LNCaP clone FGC (cell line): ENCODE measurements at places on chromosomes 1 and 21.

- DNase-seq = no peak
Measured at GRCh38 chr1:109884242-109884891, 26.3 kb upstream of the CSF1 start.

- no peak for DNase-seq
Measured at GRCh38 chr1:233480198-233480597, 133.7 kb upstream of the KCNK1 start.

DNA sequence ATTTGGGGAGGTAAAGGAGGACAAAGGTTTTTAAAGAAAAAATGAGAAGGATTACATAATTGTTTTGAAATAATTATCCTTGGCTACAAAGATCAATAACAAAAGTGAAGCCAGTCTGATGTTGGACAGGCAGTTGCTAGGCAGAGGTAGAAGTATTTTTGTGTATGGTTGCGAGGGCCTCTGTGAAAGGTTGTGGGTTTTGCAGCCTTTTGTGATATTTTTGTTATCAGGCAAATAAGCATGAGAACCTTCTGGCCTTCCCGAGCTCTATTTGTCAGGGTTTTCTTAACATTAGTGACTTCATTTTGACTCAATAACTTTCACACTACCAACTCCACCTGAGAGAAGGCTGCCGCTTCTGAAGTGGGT, 39.2 kb downstream of the CAPN9 start:
- DNase-seq = no peak

GRCh38 chr1:51843948-51844347, 34.6 kb downstream of the NRDC start:
- no peak for DNase-seq

GRCh38 chr1:4674676-4675075, 20.3 kb downstream of the AJAP1 start:
- DNase-seq = no peak

DNA sequence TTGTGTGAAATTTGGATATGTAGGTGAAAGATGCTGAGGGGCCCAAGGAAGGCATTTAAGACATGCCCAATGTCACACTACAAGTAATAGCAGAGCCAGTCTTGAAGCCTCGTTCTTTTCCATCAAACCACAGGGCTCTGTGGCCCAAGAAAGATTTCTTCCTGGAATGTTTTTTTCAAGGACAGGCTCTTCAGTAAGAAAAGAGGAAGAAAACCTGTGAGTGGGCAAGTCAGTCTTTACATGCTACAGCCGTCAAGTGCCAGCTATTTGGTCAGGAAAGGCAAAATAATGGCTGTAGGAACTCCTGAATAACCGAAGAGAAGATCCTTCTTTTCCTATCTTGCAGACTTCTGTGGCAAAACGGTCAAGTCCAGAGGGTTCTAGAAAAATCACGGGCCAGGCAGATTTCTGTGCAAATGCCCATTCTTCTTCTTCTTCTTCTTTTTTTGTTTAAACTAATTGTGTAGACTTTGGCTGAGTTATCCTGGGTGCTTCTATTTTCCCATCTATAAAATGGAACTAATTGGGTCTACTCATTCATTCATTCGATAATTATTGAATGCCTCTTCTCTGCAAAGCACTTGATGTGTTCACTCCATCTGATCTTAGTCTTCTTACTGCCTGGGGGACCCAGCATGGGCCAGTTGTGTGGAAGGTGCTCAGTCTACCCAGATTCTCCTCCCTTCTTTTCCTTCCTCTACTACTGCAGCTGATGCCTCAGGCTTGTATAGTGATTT, 1.9 kb upstream of the ID3 start:
- no peak for DNase-seq

DNA sequence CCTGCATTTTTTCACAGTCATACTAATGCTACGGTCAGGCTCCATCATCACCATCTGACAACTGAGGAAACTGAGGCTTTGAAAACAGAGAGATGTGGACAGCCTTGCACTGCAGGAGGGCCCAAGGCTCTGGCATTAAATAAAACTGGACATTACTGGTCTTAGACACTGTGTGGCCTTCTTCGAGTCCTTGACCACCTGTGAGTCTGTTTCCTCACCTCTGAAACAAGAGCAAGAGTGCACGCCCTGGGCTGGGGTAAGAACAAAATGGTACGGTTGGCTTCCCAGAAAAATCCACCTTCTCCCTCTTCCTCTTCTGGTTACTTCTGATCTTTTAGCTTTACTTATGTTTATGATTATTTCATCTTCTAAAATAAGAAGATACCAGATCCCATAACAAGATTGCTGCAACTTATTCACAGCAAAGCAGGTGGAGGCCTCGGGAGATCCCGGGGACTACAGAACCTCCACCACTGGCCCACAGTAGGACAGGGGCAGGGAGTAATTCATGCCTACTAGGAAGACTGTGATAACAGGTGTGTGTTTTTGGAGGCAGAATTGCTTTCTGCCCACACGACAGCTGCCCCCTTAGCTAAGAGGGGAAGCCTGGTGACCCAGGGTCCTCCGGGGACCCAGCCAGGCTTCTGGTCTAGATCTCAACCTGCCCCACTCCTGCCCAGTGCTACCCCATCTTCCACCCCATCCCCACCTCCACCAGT, 156.4 kb upstream of the EDN2 start:
- DNase-seq = no peak

DNA sequence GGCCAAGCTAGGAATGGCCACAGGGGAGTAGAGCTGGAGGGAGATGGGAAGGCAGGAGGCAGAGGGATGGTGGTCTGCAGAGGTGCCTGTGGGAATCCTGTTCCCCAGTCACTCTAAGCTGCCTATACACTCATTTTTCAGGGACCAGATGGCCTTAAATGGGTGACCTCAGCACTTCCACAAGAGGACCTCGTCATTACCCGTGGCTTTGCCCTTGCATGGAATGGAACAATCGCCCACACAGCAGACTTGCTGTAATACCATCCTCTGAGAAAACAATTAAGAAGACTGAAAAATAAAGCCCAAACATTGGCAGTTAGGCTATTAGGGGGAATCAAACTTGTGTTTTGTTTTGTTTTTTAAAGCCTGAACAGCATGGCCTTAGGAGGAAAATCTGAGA, 12.9 kb upstream of the TNN start:
- no peak for DNase-seq

- DNase-seq = peak; percentile 40
Measured at GRCh38 chr1:8077120-8077573, 51.0 kb upstream of the ERRFI1 start.

DNA sequence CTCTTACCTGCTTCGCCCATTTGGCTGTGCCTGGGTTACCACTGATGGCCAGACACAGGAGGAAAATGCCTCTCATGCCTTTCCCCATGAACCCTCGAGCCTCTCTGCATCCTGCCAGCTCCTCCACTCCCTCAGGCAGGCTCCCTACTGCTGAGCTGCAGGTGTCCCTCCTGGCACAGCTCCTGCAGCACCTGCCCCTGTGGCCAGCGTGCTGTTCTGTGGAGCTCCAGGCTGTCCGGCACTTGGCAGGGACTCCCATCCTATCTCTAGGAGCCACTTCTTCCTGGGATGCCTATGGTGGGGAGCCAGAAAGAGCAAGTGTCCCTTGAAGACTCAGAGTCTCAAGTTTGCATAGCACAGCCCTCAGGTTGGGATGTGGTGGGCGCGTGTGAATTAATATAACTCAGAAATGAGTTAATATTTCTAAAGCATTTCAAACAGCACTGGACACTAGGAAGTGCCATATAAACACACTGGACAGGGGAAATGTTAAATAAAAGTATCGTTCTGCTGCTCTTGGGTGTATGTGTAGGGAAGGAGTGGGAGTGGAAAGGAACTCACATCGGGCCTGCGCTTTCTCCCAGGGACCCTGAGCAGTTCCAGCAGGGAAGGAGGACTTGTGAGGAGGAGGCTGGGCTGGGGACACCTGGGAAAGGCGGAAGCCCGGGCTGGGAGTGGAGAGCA, 2.7 kb downstream of the LRRC71 start:
- DNase-seq = peak; percentile 39

- peak; percentile 59 for DNase-seq
Measured at GRCh38 chr1:159924791-159925718, at the start of gene TAGLN2. TSS of gene TAGLN2 (minus strand) at chr1:159925507. CDS start at chr1:159920509, 4,998 bp downstream.

GRCh38 chr1:89986020-89986419, 8.9 kb upstream of the ZNF326 start:
- DNase-seq = no peak

DNA sequence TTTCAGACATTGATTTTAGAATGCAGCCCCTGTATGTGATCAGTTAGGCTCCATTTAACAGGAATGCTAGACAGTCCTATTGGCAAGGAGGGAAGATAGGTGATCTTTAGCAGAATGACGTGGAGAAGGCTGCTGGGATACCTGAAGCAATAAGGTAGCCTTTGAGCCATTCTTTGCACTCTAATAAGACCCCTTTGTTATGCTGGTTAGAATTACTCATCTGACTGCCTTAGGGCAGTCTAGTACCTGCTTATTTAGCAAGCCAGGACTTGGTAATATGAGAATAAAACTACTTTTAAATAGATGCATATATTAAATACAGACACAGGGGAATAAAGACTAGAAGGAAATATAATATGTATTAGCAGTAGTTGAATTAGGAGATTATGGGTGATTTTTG, 29.1 kb downstream of the NGF start:
- no peak for DNase-seq

DNA sequence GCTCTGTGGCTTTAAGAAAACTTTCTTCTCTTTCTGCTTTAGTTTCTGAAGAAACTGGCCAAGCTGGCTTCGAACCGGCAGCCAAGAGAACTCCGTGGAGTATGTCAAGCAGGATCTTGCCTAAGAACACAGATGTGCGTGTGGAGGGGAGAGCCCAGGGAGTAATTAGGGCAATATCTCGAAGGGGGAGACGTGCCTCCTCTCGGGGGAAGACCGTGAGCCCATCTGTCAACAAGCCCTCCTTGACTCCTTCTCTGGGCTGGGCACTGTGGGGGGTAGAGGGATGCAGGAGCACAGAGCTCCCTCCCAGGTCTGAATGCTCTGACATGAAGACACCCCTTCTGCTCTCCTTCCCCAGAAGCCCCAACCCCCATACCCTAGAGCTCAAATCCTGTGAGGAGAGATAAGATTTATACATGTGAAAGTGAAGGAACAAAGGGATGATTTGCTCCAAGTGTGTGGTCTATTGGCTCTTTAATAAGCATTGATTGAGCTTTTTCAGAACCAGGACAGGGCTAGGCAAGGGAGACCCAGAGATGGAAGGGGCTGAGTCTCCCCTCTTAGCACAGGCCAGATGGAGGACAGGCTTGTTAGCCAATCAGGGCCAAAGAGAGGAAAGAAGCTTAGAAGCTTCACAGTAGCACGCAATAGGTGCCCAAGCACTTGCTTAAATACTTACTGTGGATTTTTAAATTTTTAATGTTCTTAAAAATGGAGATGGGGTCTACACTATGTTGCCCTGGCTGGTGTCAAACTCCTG, 37.5 kb downstream of the EDN2 start:
- no peak for DNase-seq

DNA sequence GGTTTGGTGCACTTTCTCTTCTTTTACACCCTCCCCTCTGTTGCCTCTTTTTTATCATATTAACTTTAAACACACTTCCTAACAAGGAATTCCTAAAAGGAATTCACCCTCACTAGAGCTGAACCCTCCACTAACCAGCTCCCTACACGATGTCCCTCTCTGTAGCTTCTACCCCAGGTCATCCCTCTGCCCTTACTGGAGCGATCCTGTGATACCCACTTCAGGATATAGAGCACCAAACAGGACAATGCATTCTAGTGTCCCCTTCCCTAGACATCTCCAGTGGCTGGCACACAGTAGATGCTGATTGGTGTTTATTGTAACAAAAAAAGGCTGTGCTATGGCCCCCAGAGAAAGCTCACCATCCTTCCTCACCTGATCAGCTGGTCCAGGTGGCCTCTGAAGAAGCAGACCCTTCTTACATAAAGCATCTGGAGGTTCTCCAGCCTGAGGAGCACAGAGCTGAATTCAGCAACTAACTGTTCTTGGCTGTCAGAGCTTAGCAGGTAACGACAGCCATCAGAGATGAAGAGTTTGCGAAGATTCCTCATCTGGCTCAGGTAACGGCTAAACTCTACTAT, 1.4 kb downstream of the PRAMEF18 start:
- DNase-seq = no peak

GRCh38 chr1:218346391-218347204, 1.5 kb downstream of the TGFB2 start:
- no peak for DNase-seq

DNA sequence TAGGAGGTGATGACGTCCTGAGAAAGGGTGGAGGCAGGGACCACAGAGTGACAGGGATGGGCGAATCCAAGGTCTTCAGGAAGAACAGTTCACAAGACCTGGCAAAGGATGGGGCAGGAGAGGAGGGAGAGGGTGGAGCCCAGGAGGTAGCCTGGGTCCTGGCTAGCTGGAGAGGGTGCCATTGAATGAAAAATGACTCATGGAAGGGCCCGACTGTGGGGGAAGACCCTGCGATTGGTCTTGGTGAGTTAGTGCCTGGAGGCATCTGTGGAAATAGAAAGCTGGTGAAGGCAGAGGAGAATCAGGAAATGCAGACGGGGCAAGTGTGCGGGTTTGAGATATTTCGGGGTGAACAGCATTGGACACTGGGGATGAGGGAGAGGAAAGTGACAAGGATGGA, 60.3 kb upstream of the SLC45A1 start:
- DNase-seq = no peak

GRCh38 chr1:173669491-173669941, at the start of gene ANKRD45:
TSS of gene ANKRD45 (minus strand) at chr1:173669851. CDS start at chr1:173659418, 10,433 bp downstream.
- no peak for DNase-seq

DNA sequence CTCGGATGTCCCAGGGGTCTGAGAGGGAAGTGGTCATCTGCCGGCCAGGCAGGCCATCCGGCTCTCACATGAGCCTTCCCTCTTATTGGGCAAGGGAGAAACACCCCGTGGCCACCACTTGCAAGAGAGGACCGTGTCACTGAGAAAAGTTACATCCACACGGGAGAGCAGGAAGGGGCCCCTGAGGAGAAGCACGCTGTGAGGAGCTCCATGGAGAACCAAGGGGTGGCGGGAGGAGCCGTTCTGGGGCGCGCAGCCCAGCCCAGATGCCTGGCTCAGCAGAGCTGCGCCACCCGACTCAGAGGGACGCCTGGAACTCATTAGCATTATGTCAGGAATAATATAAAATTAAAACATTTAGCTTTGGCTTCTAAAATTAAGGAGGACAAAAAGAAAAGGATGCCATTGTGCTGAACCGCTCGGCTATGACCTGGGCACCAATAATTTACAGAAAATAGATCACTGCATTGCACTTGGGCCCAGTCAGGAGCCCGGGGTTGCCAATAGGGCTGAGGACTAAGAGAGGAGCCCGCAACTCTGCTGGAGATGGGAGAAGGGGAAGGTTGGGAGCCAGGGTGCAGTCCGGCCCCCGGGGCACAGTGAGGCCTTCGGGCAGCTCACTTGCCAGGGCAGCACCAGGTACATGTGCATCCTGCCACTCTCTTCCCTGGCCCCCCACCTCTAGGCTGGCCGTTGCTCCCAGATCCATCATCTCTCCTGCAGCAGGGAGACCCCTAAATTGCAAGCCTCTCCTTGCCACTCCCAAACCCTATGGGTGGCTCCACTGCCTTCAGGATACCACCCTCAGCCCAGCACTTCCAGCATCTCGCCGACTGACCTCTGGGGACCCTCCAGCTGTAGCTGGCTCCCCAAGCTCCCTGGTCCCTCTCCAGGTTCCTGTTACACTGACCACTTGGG, 84.8 kb downstream of the DMRTB1 start:
- no peak for DNase-seq

GRCh38 chr1:18565321-18565720, 65.3 kb upstream of the PAX7 start:
- no peak for DNase-seq

GRCh38 chr1:109918671-109919070, 8.0 kb downstream of the CSF1 start:
- no peak for DNase-seq
